ENCODE measurements at places on chromosomes 4 and X.

DNA sequence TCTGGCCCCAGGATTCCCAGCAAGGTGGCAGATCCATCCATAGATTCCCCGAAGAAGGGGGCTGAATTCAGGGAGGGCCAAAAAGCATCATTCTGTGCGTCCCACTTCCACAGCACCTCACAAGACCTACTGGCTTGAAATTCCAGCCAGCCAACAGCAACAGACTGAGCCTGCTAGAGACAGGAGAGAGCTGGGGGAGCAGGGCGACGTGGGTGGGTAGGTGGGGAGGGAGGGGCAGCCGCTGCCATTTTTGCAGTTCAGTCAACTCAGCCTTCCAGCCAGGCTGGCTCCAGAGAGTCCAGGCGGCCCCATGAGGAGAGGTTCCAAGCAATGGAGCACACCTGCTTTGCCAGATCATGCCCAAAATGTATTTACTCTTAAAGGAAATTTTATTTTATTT is 117.6 kb upstream of the DCAF12L1 start:
- DNase-seq, result no peak

DNA sequence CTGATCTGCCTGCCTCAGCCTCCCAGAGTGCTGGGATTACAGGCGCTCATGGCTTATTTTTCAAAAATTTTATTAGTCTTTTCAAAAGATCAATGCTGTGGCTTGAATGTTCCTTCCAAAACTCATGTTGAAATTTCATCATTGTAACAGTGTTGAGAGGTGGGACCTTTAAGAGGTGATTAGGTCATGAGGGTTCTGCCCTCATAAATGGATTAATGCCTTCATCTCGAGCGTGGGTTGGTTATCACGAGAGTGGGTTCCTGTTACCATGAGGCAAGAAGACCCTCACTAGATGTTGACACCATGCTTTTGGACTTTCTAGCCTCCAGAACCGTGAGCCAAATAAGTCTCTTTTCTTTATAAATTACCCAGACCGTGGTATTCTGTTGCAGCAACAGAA is 30.3 kb downstream of the EIF2S3 start:
- no peak for DNase-seq

DNA sequence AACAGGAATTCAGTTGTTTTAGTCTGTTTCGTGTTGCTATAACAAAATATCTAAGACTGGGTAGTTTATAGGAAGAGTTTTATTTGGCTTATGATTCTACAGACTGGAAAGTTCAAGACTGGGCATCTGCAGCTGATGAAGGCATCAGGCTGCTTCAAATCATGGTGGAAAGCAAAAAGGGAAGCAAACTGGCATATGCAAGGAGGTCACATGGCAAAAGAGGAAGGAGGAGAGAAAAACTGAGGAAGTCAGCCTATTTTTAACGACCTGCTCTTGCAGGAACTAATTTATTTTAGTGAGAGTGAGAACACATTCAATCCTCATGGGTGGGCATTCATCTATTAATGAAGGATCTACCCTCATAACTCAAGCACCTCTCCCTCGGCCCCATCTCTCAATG is 363.1 kb upstream of the HS3ST1 start:
- no peak for DNase-seq

- no peak for DNase-seq
These were observed 350.9 kb upstream of the F9 start for GRCh38 chrX:139179592-139179991.

- DNase-seq, result no peak
These were observed 151.9 kb upstream of the SLC7A11 start for GRCh38 chr4:138393886-138394610.

GRCh38 chr4:91064157-91064853 is 937.1 kb downstream of the CCSER1 start:
- DNase-seq, result peak; percentile 28

DNA sequence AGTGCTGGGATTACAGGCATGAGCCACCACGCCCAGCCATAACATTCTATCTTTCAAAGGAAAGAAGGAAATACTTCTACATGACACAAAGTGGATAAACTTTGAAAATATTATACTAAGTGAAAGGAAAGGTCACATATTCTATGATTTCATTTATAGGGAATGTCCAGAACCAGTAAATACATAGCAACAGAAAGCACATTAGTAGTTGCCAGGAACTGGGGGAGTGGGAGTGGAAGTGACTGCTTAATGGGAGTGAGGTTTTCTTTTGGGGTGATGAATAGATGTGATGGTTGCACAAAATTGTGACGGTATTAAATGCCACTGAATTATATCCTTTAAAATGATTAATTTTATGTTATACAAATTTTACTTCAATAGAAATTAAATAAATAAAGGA is 95.7 kb upstream of the IL15 start:
- DNase-seq, result no peak

Data from pons (tissue), 1 donor.